ENCODE measurements at places on chromosomes 11 and 22.

GRCh38 chr11:113937918-113938317, 33.3 kb downstream of the HTR3B start:
- no peak for DNase-seq

GRCh38 chr11:132456751-132457328, 1075.5 kb downstream of the OPCML start:
- DNase-seq, result no peak

DNA sequence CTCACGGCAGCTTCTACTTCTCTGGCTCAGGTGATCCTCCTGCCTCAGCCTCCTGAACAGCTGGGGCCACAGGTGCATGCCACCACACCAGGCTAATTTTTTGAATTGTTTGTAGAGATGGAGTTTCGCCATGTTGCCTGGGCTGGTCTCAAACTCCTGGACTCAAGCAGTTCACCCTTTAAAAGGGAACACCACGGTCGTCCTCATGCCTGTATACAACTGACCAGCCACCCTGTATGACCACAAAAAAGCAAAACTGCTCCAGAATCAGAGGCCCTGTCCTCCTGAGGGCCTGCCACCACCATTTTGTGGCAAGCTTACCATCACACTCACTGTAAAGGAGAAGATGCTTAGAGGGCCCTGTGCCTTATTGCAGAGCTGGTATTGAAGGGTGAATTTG, 2.2 kb downstream of the GLB1L3 start:
- DNase-seq, result no peak

GRCh38 chr11:121892863-121893262, 223.2 kb downstream of the BLID start:
- no peak for DNase-seq

GRCh38 chr11:120688163-120688562, 176.6 kb downstream of the GRIK4 start:
- no peak for DNase-seq

GRCh38 chr11:70508231-70508480, 109.8 kb downstream of the CTTN start:
- DNase-seq, result no peak

- DNase-seq, result no peak
These were observed 34.9 kb downstream of the SYN3 start for GRCh38 chr22:33023153-33023827.

GRCh38 chr11:61972672-61973475, 5.4 kb upstream of the FTH1 start:
- no peak for DNase-seq

DNA sequence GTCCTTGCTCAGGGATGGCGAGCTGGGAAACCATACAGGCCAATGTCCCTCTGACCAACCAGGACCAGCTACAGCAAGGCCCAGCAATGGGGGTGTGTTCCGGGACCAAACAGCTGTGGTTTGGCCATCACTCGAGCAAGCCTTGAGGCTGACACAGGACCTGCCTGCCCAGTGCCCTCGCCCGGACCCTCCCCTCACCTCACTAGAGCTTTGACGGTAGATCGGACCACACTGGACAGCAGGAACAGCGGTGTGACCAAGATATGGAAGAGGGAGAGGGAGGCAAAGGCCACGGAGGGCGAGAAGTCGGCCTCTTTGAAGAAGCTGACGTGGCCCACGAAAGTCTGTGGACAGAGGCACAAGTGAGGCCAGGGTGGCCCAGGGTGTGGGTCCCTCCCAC, 42.2 kb upstream of the KCNJ11 start:
- DNase-seq, result no peak

- DNase-seq, result no peak
These were observed 1290.4 kb downstream of the BRD1 start for GRCh38 chr22:48537343-48537680.

- DNase-seq, result no peak
These were observed 9.3 kb upstream of the KLHL35 start for GRCh38 chr11:75442161-75442885.

DNA sequence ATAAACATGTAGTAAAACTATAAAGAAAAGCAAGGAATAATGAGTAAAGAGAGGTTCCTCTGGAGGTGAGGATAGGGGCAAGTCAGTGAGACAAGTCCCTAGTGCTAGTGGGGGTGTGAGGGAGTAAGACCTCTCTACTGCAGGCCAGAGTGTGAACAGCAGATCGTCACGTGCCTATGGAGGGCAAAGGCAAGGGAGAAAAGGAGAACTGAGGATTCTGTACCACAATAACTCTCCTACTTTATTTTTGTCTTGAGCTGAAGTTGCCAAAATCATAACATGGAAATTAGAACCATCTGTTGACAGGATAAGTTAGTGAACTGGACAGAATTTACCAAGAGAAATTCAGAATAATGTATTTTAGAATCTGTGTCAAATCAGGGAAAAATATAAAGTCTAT, 77.6 kb downstream of the ENTHD1 start:
- DNase-seq, result no peak

DNA sequence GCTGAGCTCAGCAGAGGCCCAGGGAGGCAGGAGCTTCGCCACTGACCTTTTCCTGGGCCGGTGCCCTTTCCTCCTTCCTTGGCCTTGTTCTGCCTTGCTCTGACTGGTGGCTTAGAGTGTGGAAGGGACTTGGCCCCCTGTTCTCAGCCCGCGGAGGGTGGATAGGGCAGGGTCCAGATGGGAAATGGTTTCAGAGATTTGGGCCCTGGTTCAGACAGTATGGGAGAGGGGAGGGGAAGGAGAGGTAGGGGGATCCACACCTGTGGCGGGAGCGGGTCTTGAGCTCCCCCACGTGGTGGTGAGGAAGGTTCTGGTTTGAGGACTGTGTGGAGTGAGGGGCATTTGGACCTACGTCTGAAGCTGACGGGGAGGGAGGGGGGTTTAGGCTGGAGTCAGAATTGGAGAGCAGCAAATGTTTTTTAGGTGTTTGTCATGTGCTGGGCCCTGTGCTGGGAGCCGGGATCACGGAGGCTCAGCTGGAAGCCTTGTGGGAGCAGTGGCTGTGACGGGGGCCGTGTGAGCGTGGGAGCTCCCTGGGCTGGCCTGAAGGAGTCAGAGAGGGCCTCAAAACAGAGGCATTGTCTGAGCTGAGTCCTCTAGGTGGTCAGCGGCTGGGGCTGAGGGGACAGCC, 27.2 kb downstream of the SHANK3 start:
- no peak for DNase-seq

GRCh38 chr22:37760152-37760551, 47.6 kb upstream of the GCAT start:
- no peak for DNase-seq

GRCh38 chr22:40348025-40348658, 1.8 kb downstream of the ADSL start:
- peak; percentile 65 for DNase-seq

DNA sequence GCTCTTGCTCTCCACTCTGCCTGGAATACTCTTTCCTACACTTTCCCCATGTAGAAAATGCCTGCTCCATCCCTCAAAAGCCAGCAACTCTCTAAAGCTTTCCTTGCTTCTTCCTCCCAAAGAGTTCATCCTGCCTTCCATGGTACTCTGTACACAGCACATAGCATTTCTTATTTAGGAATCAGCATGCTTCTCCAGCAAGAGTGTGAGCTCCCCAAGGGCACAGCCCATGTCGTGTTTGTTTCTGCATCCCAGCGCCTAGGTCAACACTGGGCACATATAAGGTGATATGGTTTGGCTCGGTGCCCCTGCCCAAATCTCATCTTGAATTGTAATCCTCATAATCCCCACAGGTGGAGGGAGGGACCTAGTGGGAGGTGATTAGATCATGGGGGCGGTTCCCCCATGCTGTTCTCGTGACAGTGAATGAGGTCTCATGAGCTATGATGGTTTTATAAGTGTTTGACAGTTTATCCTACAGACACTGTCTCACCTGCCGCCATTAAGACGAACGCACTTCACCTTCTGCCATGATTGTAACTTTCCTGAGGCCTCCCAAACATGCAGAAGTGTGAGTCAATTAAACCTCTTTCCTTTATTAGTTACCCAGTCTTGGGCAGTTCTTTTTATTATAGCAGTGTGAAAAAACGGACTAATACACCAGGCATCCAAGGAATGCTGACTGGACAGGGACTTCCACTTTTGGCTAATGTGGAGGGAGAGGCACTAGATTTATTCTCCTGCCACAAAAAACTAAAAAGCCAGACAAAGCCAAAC, 8.2 kb downstream of the VPS37C start:
- no peak for DNase-seq

GRCh38 chr11:14364322-14364721, 5.3 kb upstream of the RRAS2 start:
- no peak for DNase-seq

GRCh38 chr11:98056945-98057344, 963.8 kb upstream of the CNTN5 start:
- DNase-seq, result no peak

GRCh38 chr11:67262731-67263675, 3.3 kb upstream of the GRK2 start:
- peak; percentile 86 for DNase-seq

DNA sequence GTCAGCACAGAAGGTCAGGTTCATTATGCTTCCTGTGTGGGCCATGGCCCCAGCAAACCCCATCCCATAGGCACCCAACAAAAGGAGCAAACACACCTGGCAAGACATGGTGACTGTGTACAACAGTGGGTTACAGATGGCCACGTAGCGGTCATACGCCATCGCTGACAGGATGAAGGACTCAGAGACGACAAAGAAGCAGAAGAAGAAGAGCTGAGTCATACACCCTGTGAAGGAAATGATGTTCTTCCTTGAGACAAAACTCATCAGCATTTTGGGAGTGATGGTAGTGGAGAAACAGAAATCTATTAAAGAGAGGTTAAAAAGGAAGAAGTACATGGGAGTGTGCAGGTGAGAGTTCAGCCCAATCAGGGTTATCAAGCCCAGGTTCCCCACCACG, 309 bp downstream of the OR8B12 start:
- no peak for DNase-seq

GRCh38 chr11:129865701-129866100, 29.7 kb downstream of the NFRKB start:
- no peak for DNase-seq

DNA sequence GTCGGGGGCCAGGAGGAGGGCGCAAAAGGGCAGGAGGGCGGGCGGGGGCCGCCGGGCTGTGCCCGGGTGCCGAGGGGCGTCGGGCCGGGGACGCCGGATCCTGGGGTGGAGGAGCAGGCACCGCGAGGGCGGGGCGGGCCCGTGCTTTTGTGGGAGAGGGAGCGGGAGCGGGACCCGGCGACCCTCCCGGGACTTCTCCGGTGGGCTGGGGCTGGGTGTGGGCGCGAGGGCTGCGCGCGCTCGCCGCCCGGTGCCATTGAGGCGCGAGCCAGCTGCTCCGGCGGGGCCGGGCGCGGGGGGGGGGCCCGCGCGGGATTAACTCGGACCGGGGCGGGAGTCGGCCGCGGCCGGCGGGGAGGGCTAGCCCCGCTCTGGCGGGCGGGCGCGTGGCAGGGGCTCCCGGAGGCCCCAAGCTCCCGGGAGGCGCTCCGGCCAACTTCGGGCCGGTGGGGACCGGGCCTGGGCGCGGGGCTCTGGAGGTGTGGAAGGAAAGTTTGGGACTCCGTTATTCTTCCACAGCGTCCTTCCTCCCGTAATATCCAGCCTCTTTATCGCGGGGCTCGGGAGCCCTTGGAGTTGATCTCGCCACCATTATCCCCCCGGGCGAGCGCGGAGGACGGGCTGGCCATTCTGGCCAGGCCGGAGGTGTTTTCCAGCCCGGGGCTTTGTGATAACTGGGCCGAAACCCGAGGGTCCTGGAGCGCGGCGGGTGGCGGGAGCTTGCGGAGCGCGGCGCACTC, 936 bp downstream of the CECR2 start:
- DNase-seq, result no peak

DNA sequence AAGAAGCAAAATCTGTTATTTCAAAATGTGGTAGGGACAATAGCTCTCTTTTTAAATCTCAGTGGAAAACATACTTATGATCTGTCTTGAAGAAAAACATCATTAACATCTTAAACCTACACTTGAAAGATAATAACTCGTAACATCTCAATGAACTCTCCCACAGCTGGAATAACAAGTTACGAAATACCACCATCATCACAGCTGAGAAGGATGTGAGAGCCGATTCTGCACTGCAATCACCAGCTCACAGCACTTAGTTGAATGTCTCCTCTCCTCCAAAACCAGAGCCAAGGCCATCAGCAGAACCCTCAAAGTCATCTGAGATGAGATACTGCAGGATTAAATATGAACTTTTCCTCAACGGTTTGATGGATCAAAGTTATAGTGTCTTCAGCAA, 124.3 kb downstream of the ARHGAP20 start:
- DNase-seq, result no peak

DNA sequence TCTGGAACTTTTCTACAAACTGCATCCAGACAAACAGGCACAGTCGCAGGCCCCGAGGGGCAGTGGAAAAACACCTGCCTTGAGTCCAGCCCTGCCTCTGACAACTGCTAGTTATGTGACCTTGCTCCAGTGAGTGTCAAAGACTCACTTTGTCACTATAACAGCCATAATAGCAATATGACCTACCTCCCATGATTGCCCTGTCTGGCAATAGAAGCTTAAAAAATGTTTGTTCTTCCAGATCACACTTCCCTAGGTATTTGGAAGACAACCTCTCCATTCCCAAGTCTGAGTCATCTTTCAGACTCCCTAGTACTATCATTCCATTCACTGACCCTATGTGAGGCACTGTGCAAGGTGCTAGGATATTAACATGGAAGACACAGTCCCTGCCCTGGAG, 74.5 kb downstream of the RPL27A start:
- no peak for DNase-seq

- no peak for DNase-seq
These were observed 60.6 kb downstream of the MYEOV start for GRCh38 chr11:69354545-69354897.

DNA sequence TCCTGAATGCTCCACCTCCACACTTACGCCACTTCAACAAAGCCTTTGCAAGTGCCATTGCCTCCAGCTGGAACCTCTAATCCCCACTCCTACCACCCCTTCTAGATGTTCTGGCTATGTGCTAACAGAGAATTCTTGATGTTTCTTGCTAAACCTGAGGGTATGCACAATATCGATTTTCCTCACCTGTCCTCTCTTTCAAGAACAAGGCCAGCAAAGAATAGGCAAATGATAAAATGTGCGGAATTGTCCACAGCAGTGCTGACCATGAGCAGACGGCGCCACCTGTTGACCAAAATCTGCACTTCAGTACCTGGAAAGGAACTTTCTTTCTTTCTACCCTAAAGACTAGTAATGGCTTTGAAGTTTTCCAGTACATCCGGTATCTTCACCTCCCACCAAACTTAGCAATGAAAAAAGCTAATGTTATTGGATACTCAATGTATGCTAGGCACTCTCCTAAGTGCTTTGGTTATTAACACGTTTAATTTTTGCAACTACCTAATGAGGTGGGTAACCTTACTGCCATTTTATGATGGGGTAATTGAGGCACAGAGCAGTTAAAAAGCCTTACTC, 3.4 kb downstream of the TIMM10 start:
- peak; percentile 71 for DNase-seq

DNA sequence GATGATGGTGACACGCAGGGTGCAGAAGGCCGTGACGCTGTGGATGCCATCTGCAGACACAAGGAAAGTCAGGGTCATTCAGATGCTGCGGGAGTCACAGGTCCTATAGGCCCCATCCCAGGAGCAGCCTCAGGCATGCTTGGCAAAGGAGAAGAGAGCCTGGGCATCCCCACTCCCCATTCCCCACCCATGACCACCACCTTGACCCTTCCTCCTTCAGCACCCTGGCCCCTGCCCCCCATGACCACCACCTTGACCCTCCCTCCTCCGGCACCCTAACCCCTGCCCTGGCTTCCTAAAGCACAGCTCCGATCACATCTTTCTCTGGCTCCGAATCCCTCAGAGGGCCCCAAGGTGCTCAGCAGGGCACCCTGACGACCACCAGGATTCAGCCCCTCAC, 73.1 kb downstream of the CELSR1 start:
- DNase-seq, result no peak
